ENCODE measurements at places on chromosomes 3 and 15. TPM values are rescaled to one million over a fixed set of nuclear protein-coding genes. Genes with fewer than 3 reads are reported as not detected.

DNA sequence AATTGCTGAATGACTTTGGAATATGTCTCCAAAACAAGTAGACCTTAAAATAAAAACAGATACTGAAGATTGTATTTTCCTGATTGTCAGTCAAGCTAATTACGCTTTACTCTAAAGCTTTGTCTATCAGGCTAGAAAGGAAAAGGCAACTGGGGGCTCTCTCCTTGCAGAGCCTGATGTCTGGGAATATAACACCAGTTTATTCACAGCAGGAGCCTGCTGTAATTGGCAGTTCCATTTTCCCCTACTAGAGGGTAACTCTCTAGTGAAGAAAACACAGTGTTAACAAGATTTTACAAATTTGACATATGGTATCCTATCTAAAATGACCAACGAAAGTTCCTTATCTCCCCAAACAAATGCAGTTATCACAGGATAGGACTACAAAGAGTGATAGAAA is 158.8 kb downstream of the PDZRN3 start:
- no peak for DNase-seq

DNA sequence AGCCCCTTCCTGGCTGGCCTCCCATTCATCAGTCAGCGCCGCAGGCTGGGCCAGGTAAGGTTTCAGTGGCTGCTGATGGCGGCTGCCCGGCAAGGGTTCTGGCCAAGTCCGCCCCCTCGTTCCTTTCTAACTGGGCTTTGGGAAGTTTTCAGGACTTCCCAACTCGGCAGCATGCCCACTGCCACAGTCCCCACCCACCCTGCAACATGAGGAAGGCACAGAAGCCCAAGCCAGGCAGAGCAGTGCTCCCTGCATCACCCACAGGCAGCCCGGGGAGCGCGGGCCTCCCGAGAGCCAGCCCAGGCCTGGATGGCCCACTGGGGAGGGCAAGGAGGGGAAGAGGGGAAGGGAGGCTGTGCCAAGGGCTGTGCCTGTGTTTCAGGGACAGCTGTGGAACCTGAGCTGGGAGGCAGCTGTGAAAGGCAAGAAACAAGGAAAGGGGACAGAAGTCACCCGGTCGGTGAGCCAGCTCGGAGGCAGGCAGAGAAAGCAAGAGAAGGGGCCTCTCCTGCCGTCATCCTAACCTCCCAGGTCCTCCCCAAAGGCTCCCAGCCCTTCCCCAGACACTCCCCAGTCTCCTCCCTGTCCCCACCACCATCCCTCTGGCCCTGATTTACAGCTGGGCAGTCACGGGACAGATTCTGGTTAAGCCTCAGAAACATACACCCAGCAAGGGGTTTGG is 73.9 kb downstream of the CPN2 start:
- DNase-seq: peak; percentile 95

DNA sequence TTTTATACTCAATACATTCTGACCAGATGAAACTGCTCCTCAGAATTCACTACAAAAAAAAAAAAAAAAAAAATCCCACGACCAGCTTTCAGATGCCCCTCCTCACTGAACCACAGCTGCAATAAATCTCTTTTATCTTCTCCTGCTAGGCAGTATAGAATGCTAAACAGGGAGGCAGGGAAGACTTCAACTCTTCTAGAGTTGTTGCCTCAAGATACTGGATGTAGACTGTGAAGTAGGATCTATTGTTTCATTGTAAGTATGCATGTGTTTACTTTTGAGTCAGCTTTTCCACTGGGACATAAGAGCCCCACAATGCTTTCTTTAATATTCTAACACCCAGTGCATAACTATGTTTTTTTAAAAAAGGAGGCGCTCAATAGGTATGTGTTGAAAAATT is 401.4 kb downstream of the TBL1XR1 start:
- peak; percentile 14 for DNase-seq

- no peak for DNase-seq
These were observed 8.8 kb upstream of the ATP11B start for GRCh38 chr3:182784542-182784941.

Gene EPHB1
- 0.72 TPM for total RNA-seq
